ENCODE measurements at places on chromosomes 13 and 19. TPM values are rescaled to one million over a fixed set of nuclear protein-coding genes. Genes with fewer than 3 reads are reported as not detected.
A peak's percentile ranks its signal among the peaks of the same experiment; 100 is the strongest.

PSMC4 gene
- total RNA-seq, result 70.7 TPM

RFX1 gene
- total RNA-seq, result 15.2 TPM

ZIC5 gene
- not detected for total RNA-seq

UNC13A gene
- total RNA-seq, result 0.05 TPM

EBI3 gene
- total RNA-seq, result 0.49 TPM

SRRM5 gene
- 0.30 TPM for total RNA-seq

ZNF468 gene
- 8.3 TPM for total RNA-seq

FBN3 gene
- not detected for total RNA-seq

PDX1 gene
- total RNA-seq, result not detected

BCL2L12 gene
- 11.4 TPM for total RNA-seq

HRC gene
- 1,040 TPM for total RNA-seq

GIPC3 gene
- total RNA-seq, result 1.6 TPM

KDM4B gene
- 34.1 TPM for total RNA-seq

ICAM4 gene
- total RNA-seq, result 0.36 TPM

CYP4F12 gene
- 3.3 TPM for total RNA-seq

ZNF524 gene
- 15.6 TPM for total RNA-seq

LAIR1 gene
- 5.1 TPM for total RNA-seq

DNA sequence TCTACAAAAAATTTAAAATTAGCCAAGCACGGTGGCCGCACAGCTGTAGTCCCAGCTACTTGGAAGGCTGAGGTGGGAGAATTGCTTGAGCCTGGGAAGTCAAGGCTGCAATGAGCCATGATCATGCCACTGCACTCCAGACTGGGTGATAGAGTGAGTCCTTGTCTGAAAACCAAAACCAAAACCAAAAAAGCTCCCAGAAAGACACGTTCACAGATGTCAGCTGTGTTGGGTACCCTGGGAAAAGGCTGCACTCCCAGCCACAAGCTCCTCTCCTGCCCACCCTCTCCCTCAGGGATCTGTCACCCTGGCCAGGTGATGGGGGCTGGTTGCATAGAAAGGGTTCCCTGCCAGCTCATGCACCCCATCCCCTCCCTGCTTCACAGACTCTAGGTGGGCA is 53.3 kb downstream of the RNF6 start:
- no peak overlapping the region for H3K4me3 ChIP-seq
- H3K36me3 ChIP-seq, result no peaks in the 10 kb centered on the region
- no peak for DNase-seq
- no peaks in the 10 kb centered on the region for H3K4me1 ChIP-seq
- no peak overlapping the region for H3K27ac ChIP-seq

- no peaks in the 10 kb centered on the region for H3K27me3 ChIP-seq
- peak overlapping the region; percentile 92 for H3K27ac ChIP-seq
- H3K4me1 ChIP-seq, result peaks cover 19% of the 10 kb centered on the region
- peaks cover 39% of the 10 kb centered on the region for H3K36me3 ChIP-seq
- peak overlapping the region; percentile 73 for H3K4me3 ChIP-seq
Measured at GRCh38 chr19:18541992-18542940, 1.1 kb downstream of the FKBP8 start.

GRCh38 chr13:46738055-46738454 is 58.9 kb downstream of the ESD start:
- no peaks in the 10 kb centered on the region for H3K27me3 ChIP-seq
- H3K36me3 ChIP-seq, result peaks cover 76% of the 10 kb centered on the region
- H3K27ac ChIP-seq, result no peak overlapping the region
- DNase-seq, result no peak

- no peaks in the 10 kb centered on the region for H3K36me3 ChIP-seq
- H3K4me1 ChIP-seq, result peaks cover 6% of the 10 kb centered on the region
- DNase-seq, result no peak
- H3K27me3 ChIP-seq, result peaks cover 20% of the 10 kb centered on the region
Measured at GRCh38 chr13:20241593-20241992, 9.5 kb upstream of the GJB6 start.

DNA sequence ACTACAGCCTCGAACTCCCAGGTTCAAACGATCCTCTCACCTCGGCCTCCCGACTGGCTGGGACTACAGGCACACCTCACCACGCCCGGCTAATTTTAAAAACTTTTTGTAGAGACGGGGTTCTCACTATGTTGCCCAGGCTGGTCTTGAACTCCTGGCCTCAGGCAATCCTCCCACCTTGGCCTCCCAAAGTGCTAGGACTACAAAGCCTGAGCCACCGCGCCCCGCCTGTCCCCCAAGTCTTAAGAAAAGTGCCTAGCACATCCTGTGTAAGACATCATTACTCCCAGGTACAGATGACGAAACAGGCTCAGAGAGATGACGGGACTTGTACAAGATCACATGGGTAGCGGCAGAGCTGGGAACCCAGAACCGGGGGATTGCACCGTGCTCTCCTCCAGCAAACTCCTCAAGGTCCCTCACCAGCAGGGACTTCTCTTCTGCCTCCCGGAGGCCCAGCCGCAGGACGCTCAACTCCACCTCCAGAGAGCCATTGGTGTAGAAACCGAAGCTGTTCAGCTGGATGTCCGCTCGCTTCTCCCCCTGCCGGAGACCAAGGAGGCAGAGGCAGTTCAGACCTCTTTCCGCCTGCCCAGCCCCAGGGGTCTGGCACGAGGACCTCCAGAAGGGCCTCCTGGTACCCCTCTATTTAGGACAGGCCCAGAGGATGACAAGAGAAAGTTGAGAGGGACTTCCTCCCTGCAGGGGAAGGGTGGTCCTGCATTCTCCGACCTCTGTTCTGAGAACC is 1.0 kb downstream of the GPR108 start:
- H3K4me1 ChIP-seq, result peaks cover 58% of the 10 kb centered on the region
- peaks cover 11% of the 10 kb centered on the region for H3K36me3 ChIP-seq
- peak; percentile 73 for DNase-seq

- no peak overlapping the region for H3K4me3 ChIP-seq
- no peaks in the 10 kb centered on the region for H3K36me3 ChIP-seq
- no peak for DNase-seq
- H3K27me3 ChIP-seq, result no peaks in the 10 kb centered on the region
Measured at GRCh38 chr13:93292366-93292765, 65.8 kb downstream of the GPC6 start.

DNA sequence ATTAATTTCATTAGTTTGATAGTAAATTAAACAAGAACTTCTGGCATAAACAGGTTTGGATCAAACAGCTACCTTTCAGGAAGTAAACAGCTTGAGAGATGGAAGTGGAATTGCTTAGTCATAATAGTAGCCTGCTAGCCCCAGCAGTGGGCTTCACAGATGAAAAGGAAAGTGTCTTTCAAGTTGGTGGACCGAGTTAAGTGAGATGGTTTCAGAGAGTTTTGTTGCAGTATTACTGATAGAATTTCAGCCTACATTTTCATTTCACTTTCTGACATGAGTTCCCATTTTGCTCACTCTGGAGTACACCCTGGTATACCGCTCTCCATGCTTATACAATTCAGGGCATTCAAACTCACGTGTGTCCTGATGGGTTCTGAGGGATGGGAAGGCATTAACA is 2.0 kb upstream of the PTOV1 start:
- no peak overlapping the region for H3K27ac ChIP-seq
- no peaks in the 10 kb centered on the region for H3K27me3 ChIP-seq
- peaks cover 36% of the 10 kb centered on the region for H3K4me1 ChIP-seq
- H3K36me3 ChIP-seq, result no peaks in the 10 kb centered on the region
- no peak overlapping the region for H3K4me3 ChIP-seq
- no peak for DNase-seq

DNA sequence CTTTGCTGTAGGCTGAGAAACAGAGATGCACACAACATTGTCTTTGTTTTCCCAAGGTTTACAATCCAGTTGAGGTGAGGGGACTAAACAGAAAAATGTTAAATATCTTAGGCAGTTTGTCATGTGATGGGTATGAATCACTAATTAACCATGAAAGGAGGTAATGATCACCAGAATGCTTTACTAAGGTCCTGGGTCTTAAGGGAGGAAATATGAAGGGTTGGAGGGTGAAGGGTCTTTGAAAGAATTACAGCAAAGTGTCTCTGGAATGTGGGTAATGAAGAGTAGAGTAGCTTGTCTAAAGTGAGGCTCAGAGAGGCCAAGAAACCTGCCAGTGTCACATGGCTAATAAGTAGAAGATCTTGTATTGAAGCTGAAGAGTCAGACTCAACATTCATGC is 19.0 kb downstream of the BIVM start:
- peaks cover 72% of the 10 kb centered on the region for H3K36me3 ChIP-seq
- H3K27ac ChIP-seq, result no peak overlapping the region
- no peak overlapping the region for H3K4me3 ChIP-seq
- DNase-seq, result no peak

GRCh38 chr19:5987077-5987818 is 9.3 kb upstream of the RANBP3 start:
- no peaks in the 10 kb centered on the region for H3K36me3 ChIP-seq
- peak overlapping the region; percentile 56 for H3K4me3 ChIP-seq
- peak; percentile 58 for DNase-seq
- H3K4me1 ChIP-seq, result peaks cover 11% of the 10 kb centered on the region

GRCh38 chr19:4431808-4432674 is 25.6 kb downstream of the UBXN6 start:
- no peaks in the 10 kb centered on the region for H3K27me3 ChIP-seq
- H3K27ac ChIP-seq, result no peak overlapping the region
- peaks cover 35% of the 10 kb centered on the region for H3K36me3 ChIP-seq
- DNase-seq, result no peak
- H3K4me3 ChIP-seq, result no peak overlapping the region

DNA sequence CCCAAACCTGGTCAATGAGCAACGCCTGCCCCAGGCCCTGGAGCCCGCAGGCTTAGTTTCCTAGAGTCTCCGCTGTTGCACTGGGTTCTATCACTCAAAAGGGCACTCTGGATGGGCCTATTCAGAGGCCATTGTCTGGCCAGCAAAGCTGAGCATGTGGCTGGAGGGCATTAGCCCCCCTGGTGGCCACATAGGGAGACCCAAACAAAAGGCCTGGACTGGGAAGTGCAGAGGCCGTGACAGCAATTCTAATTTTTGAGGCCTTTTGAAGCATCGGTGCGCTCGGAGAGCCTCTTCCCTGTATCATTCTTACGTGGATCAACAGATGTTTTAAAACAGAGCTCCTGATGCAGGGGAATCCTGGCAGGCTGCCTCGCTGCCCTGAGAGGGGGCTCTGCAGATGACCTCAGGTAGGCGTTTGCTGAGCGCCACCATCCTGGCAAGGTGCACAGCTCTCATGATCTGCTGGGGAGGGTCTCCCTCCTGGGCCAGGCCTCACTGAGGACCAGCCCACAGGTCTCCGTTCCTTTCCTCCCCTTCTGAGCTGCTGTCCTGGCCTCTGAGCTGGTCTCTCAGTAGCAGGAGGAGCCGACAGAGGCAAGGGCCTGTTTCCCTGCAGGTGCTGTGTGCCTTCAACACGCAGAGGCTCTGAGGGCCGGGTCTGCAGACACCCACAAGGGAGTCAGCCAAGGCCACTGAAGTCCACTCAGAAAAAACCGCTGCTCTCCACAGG is 190.5 kb downstream of the URI1 start:
- no peak overlapping the region for H3K27ac ChIP-seq
- H3K4me1 ChIP-seq, result no peaks in the 10 kb centered on the region
- H3K27me3 ChIP-seq, result peaks cover 25% of the 10 kb centered on the region
- no peaks in the 10 kb centered on the region for H3K36me3 ChIP-seq

- H3K36me3 ChIP-seq, result no peaks in the 10 kb centered on the region
- H3K4me3 ChIP-seq, result peak overlapping the region; percentile 99
- DNase-seq, result peak; percentile 63
- H3K27ac ChIP-seq, result peak overlapping the region; percentile 97
- H3K27me3 ChIP-seq, result no peaks in the 10 kb centered on the region
- H3K4me1 ChIP-seq, result peaks cover 93% of the 10 kb centered on the region
Measured at GRCh38 chr19:47511128-47511517, 3.7 kb downstream of the NAPA start.

GRCh38 chr19:5334824-5335500 is 5.7 kb downstream of the PTPRS start:
- no peaks in the 10 kb centered on the region for H3K36me3 ChIP-seq
- H3K27me3 ChIP-seq, result peaks cover 78% of the 10 kb centered on the region
- H3K4me3 ChIP-seq, result no peak overlapping the region

GRCh38 chr13:35697186-35697730 is 220.8 kb upstream of the MAB21L1 start:
- DNase-seq, result no peak
- H3K27ac ChIP-seq, result no peak overlapping the region
- no peaks in the 10 kb centered on the region for H3K36me3 ChIP-seq
- peaks cover 24% of the 10 kb centered on the region for H3K27me3 ChIP-seq
- no peak overlapping the region for H3K4me3 ChIP-seq
- no peaks in the 10 kb centered on the region for H3K4me1 ChIP-seq

DNA sequence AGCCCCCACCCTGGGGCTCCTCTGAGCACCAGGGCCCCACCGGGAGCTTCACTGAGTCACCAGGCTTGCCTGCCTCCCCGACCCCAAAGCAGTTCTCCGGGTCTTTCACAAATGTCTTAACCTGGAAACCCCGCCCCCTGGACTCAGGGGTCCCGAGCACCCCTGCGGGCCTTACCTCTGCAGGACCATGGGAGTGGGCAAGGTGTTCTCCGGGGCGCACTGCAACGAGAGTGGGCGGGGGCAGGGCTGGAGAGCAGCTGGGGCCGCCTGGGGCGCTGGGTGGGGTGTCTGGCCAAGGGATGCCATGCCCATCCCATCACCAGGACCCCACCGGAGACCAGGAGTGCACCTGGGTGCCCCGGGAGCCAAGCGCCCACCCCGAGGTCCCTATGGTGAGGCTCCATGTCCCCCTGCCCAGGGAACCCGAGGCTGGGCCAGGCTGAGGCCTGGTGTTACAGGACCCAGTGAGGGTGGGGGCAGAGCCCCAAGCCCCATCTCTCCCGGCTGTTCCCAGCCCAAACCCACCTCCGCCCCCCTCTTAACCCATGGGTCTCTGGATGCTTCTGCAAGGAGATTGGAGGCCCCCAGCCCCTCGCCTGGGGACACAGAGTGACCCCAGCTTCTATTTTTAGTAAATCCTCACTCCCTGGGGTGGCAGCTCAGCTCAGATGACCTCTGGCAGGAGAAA is 10.9 kb downstream of the MKNK2 start:
- DNase-seq, result no peak
- H3K27ac ChIP-seq, result peak overlapping the region; percentile 100
- no peak overlapping the region for H3K4me3 ChIP-seq
- peaks cover 60% of the 10 kb centered on the region for H3K36me3 ChIP-seq
- peaks cover 67% of the 10 kb centered on the region for H3K4me1 ChIP-seq

DNA sequence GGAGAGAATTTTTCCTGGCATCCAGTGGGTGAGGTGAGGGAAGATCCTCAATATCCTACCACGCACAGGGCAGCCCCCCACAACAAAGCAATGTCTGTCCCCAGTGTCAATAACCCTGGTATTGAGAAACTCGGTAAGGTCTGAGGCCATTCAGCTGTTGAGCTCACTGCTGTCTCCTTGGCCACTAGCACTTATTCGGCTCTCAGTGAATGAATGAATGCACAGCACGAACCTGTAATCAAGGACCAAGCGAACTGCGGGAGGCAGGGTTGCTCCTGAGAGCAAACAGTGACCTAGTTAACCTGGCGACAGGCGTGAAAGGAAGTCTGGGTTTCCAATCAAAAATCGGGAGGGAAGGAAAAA is 640 bp downstream of the ZSCAN5A start:
- H3K36me3 ChIP-seq, result peaks cover 13% of the 10 kb centered on the region
- no peak for DNase-seq
- H3K27ac ChIP-seq, result peak overlapping the region; percentile 99
- no peaks in the 10 kb centered on the region for H3K27me3 ChIP-seq
- H3K4me3 ChIP-seq, result peak overlapping the region; percentile 75

GRCh38 chr19:40578442-40578908 is 1.8 kb downstream of the SHKBP1 start:
- no peaks in the 10 kb centered on the region for H3K27me3 ChIP-seq
- no peak for DNase-seq
- H3K27ac ChIP-seq, result no peak overlapping the region
- H3K4me1 ChIP-seq, result peaks cover 24% of the 10 kb centered on the region
- peak overlapping the region; percentile 2 for H3K4me3 ChIP-seq
- peaks cover 40% of the 10 kb centered on the region for H3K36me3 ChIP-seq

- H3K36me3 ChIP-seq, result no peaks in the 10 kb centered on the region
- H3K27me3 ChIP-seq, result no peaks in the 10 kb centered on the region
- DNase-seq, result no peak
Measured at GRCh38 chr19:554817-555216, 11.0 kb downstream of the GZMM start.
